ENCODE measurements at places on chromosomes 12 and 14.

- DNase-seq: no peak
Observed at GRCh38 chr14:103547941-103548462, 14.5 kb downstream of the BAG5 start.

- DNase-seq: no peak
Observed at GRCh38 chr12:20122274-20122673, 246.1 kb upstream of the PDE3A start.

DNA sequence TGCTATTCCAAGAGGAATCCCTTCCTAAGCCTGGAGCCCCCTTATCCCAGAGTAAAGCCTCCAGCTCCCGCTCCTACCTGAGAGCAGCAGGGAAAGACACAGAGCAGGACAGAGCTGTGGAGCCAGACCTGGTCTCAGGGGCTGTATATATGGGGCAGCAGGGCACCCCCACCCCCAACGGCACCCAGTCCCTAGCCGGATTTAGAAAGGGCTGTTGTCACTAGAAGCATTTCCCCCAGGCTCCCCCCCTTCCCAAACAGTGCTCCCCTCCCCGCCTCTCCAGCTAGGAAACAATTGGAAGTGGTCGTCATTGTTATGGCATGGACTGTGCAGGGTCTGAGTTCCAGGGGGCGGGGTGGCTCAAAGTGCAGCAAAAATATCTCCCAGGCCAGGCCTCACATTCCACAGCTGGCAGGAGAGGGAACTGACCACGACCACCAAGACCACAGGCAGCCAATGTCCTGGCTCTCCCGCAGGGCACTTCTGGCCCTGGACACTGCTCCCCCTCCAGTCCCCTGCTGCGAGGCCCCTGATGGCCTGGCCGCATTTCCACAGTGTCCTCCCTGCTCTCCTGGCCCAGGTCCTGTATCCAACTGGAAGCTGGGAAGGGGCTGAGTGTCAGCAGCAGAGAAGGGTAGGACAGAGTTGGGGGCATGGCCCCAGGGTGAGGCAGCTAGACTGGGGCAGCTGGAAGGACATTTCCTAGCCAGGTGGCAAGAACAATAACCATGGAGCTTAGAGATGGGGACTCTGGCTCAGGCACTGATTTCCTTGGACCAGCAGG, at the start of gene MYH7:
TSS of gene MYH7 (minus strand) at position 118 of the 784 bp plus-strand sequence. CDS start 1,928 bp downstream, outside the sequence.
- DNase-seq: no peak

- DNase-seq: no peak
Observed at GRCh38 chr12:100197486-100197885, 3.1 kb upstream of the ACTR6 start.

GRCh38 chr14:80427101-80427500, 215.8 kb upstream of the DIO2 start:
- DNase-seq: no peak

DNA sequence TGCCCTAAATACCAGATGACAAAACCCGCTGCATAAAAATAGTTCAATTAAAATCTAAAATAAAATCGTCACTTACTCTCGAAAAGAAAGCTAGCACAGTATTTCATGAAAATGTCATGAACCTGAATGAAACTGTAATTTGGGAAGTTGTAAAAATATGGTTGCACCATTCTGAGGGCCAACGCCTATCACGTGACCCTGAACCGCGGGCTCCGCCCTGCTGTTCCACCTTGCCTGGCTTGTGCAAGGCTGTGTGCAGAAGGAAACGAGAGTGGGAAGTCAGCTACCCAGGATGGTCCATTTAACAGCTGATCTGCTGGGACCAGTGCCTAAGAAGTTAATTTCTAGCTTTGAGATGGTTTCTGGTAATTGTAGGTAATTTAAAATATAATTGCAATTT, 91.7 kb upstream of the BMP4 start:
- DNase-seq: no peak

- DNase-seq: no peak
Observed at GRCh38 chr12:96350982-96351381, 49.3 kb downstream of the CDK17 start.

DNA sequence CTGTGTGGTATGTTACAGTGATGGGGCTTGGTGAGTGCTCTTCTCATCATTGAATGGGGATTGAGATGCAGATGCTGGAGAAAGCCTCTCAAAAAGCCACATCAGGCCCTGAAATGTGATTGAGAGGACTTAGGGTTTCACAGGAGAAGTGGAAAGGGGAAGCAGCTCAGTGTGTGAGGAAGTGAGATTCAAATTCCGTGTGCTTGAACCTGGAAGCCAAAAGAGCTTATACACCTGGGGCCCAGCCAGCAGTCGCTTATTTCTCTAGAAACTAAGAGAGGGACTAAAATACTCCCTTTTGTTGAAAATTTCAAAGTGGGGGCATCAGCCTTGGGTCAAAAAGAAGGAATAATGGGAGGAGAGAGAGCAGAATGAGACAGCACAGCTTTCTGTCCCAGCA, 39.1 kb upstream of the GZMB start:
- DNase-seq: no peak

- no peak for DNase-seq
Observed at GRCh38 chr14:85538636-85539035, 8.7 kb downstream of the FLRT2 start.

DNA sequence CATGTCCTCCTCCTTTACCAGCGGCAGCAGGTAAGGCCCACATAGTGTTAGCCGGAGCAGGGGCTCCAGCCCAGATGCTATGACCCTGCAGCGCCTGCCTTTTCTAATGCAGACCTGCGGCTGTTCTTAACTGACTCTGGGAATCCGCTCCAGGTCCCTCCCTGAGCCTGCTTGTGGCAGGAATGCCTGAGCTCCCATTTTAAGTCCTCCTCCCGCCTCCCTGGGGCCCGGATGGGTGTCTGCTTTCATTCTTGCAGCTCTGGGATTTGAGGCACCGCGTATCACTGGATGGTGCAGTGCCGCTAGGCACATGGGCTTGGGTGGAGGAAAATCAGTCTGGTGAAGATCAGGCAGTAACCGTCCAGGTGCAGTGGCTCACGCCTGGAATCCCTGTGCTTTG, 7.6 kb downstream of the TSPAN9 start:
- no peak for DNase-seq

- no peak for DNase-seq
Observed at GRCh38 chr12:1838994-1839365, 18.6 kb downstream of the LRTM2 start.

DNA sequence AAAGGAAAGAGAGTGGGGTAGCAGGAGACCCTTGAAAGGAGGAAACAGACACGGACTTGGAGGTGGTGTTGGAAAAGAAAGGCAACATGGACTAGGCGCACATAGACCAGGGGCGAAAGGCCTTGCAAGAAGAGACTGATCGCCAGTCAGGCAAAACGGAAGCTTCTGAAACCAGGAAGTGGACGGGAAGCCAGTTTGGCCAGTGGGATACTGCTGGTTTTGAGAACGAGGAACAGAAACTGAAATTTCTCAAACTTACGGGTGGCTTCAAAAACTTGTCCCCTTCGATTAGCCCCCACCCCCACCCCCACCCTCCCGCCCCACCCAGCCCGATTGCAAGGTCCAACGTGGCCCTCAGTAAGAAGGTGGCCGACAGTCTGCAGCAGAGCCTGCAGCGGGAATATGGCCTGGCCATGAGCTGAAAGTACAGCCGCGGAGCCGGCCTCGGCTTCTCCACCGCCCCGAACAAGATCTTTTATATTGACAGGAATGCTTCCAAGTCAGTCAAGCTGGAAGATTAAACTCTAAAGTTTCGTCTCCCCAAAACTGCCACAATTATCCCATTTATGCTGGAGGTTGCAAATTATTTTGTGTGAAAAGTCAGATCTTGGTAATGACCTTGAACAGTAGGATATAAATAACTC, 364.7 kb downstream of the BCAT1 start:
- DNase-seq: no peak

DNA sequence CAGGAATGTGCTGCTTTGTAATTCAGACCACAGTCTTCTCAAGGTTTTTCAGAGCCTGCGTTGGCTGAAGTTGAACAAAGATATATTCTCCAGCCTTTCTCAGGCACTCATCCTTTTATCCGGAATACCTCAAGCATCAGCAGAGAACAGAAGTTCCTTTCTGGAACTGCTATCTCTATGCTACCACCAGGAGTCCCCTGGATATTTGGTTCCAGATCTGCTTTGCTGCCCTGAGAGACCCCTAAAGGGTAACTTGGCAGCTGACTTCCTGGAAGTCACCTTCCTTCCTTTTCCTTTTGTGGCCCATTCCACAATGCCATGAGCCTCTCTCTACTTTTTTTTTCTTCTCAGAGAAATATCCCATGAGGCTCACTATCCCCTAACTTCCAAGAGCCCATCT, 188.2 kb downstream of the PLCZ1 start:
- no peak for DNase-seq

DNA sequence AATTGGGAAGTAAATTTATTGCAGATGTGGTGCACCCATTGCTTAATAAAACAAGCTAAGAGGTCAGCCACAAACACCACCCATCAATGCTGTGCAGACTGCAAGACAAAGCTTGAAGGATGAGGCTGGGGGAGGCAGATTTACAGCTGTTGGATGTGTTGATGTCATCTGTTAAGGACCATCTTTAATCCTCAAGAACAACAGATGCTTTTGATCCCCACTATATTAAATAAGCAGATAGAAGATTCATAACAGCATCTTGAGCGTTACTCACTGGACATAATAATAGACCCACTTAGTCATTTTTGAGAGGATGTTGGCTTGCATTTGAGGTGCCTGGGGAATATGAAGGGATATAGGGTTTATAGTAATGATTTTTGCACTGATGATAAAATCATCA, 58.8 kb downstream of the GPR68 start:
- DNase-seq: no peak

GRCh38 chr14:72738161-72738611, 155.7 kb downstream of the DPF3 start:
- DNase-seq: no peak

DNA sequence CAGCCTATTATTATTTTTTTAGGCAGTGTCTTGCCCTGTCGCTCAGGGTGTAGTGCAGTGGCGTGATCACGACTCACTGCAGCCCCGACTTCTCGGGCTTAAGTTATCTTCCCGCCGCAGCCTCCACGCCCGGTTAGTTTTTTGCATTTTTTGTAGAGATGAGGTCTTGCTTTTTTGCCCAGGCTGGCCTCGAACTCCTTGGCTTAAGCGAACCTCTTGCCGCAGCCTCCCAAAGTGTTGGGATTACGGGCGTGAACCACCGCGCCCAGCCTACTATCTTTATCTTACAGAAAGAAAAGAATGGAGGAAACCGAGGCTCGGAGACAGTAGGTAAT, 507 bp upstream of the PTPN11 start:
- DNase-seq: no peak

DNA sequence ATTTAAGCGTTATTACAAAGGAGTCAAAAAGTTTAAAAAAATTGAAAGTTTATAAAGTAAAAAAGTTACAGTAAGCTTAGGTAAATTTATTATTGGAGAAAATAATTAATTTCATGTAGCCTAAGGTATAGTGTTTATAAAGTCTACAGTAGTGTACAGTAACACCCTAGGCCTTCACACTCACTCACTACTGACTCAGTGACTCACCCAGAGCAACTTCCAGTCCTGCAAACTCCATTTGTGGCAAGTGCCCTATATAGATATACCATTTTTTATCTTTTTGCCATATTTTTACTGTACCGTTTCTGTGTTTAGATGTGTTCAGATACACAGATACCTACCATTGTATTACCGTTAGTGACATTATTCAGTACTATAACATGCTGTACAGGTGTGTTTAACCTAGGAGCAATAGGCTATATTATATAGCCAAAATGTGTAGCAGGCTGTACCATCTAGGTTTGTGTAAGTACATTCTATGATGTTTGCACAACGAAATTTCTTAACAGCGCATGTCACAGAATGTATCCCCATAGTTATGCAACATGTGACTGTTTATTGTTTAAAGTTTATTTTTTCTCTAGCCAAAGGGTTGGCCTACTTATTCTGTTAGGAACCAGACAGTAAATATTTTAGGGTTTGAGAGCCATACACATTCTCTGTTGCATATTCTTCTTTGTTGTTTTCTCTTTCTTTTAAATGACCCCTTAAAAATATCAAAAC, 155.5 kb downstream of the PCNX1 start:
- DNase-seq: no peak

DNA sequence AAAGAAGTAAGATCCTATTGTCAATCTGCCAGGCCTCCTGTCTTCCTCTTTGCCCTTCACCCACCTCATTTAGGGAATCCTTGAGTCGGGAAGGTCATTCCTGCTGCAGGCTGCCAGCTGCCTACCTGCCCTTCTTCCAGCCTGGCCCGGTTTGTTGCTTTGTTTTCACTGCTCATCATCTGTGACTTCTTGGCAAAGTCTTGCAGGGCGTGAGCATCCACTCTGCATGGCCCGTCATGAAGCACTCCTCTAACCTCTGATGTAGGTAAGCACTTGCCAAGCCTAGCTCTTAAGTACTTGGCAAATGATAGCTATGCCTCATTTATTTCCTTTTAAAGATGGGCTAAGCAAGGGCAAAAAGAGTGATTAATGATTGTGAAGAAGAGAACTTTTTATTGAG, 192.8 kb downstream of the NRXN3 start:
- no peak for DNase-seq

GRCh38 chr14:59830338-59830734, 40.2 kb downstream of the RTN1 start:
- DNase-seq: no peak

GRCh38 chr12:10305411-10305810, 2.3 kb upstream of the KLRD1 start:
- no peak for DNase-seq

GRCh38 chr12:5022465-5023061, 21.1 kb upstream of the KCNA5 start:
- peak; percentile 25 for DNase-seq

- DNase-seq: no peak
Observed at GRCh38 chr12:68276402-68276930, 23.1 kb upstream of the IL22 start.

- DNase-seq: no peak
Observed at GRCh38 chr14:37834275-37834674, 238.8 kb downstream of the TTC6 start.

DNA sequence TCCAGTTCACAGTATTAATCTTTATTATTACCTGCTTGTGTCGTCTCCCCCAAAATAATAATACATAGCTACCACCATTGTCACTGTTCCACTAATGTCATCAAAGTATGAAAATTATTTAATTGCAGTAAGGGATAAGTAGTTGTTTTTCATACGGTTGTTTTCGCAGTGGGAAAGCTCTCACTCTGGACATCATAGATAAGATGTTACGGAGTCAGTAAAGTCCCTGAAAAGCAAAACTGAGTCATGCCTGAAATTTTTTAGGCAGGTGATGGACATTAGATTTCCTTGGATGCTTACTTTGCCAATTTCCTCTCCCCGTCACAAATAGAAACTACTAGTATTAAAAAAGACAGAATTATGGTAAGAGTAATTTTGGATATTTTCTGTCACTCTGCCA, 13.2 kb downstream of the PNP start:
- DNase-seq: no peak

- DNase-seq: no peak
Observed at GRCh38 chr14:61080591-61081010, 99.6 kb downstream of the SLC38A6 start.

GRCh38 chr12:48618541-48618940, 48.7 kb upstream of the LALBA start:
- peak; percentile 63 for DNase-seq
